Endodermal cell (in vitro differentiated cells): ENCODE measurements at places on chromosomes 12 and 14. TPM values are rescaled to one million over a fixed set of nuclear protein-coding genes. Genes with fewer than 3 reads are reported as not detected.

DNA sequence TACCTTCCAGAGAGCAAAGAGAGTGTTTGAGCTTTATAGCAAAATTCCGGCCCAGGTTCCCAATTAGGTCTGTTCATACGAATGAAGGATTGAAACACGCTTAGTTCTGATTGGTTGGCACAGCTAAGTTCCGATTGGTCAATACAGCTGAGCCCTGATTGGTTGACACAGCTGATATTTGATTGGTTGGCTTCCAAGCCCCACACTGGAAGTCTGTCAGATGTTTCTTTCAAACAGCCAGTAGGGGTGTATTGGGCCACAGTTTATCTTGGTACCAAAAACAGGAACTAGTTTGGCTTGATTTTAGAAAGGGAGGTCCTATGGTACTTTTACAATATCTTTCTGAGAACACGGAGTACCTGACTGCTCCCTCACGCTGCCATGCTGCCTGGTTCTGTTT, 93.4 kb downstream of the CAND1 start:
- DNase-seq, result no peak
- no peaks in the 10 kb centered on the region for H3K36me3 ChIP-seq
- H3K4me1 ChIP-seq, result peaks cover 3% of the 10 kb centered on the region
- no peak overlapping the region for H3K27ac ChIP-seq
- no peak overlapping the region for H3K4me3 ChIP-seq

The ACRBP gene
- 1.9 to 3.8 TPM (median 2.3 TPM) in 3 replicates for total RNA-seq

The WNT5B gene
- total RNA-seq, result 5.7 and 6.1 TPM in 2 replicates

The VAMP1 gene
- total RNA-seq, result 14.4 and 17.8 TPM in 2 replicates
